Hair follicle dermal papilla cell (primary cell): ENCODE measurements at places on chromosomes 16 and 17. TPM values are rescaled to one million over a fixed set of nuclear protein-coding genes. Genes with fewer than 3 reads are reported as not detected.

PRAC1 gene
- total RNA-seq = not detected in 2 replicates

KRTAP4-3 gene
- total RNA-seq = not detected in 2 replicates

ZNHIT3 gene
- total RNA-seq = 18.2 and 21.9 TPM in 2 replicates

PRSS53 gene
- total RNA-seq = 4.2 and 5.5 TPM in 2 replicates

RHBDL1 gene
- total RNA-seq = 2.9 TPM in 2 replicates

SP6 gene
- 0.12 and 0.16 TPM in 2 replicates for total RNA-seq

SPIRE2 gene
- 4.9 and 5.4 TPM in 2 replicates for total RNA-seq

CTRB1 gene
- total RNA-seq = not detected in 2 replicates

HASPIN gene
- total RNA-seq = 0.97 and 1.1 TPM in 2 replicates

CCL15 gene
- total RNA-seq = not detected in 2 replicates

SOX15 gene
- total RNA-seq = 0.12 and 0.49 TPM in 2 replicates

SKAP1 gene
- not detected in 2 replicates for total RNA-seq

ALOX12B gene
- total RNA-seq = 0.12 TPM in 1 of 2 replicates, not detected in the other

CES4A gene
- 6.8 and 7.5 TPM in 2 replicates for total RNA-seq

HOXB4 gene
- 1.3 and 2.1 TPM in 2 replicates for total RNA-seq

PRSS33 gene
- not detected in 2 replicates for total RNA-seq

ZNF207 gene
- 149 and 183 TPM in 2 replicates for total RNA-seq

STX1B gene
- total RNA-seq = 0.97 and 2.3 TPM in 2 replicates

PRSS22 gene
- not detected in 2 replicates for total RNA-seq

MGAT5B gene
- total RNA-seq = 2.6 and 4.7 TPM in 2 replicates

TBC1D3L gene
- 1.2 and 3.7 TPM in 2 replicates for total RNA-seq

RRAD gene
- total RNA-seq = 10.9 and 23.2 TPM in 2 replicates

CD300LF gene
- total RNA-seq = not detected in 2 replicates

VAC14 gene
- total RNA-seq = 43.5 and 45.2 TPM in 2 replicates

PIP4K2B gene
- total RNA-seq = 69.3 and 81.0 TPM in 2 replicates

PRKCB gene
- under 0.01 TPM in 1 of 2 replicates, not detected in the other for total RNA-seq

LGALS3BP gene
- total RNA-seq = 159 and 222 TPM in 2 replicates

GRAP gene
- 0.32 TPM in 1 of 2 replicates, not detected in the other for total RNA-seq

KIF2B gene
- total RNA-seq = not detected in 2 replicates

CACNG3 gene
- total RNA-seq = not detected in 2 replicates

FUS gene
- total RNA-seq = 49.4 and 53.2 TPM in 2 replicates

TSC2 gene
- 73.8 and 84.7 TPM in 2 replicates for total RNA-seq

TMEM114 gene
- total RNA-seq = 0.24 TPM in 1 of 2 replicates, not detected in the other

SMIM22 gene
- total RNA-seq = not detected in 2 replicates
